Stomach (tissue), 19 donors: ENCODE measurements at places on chromosomes 2 and 18. TPM values are rescaled to one million over a fixed set of nuclear protein-coding genes. Genes with fewer than 3 reads are reported as not detected.

GRCh38 chr2:227834916-227835650, 21.4 kb downstream of the CCL20 start:
- no peaks in the 10 kb centered on the region for H3K4me1 ChIP-seq
- no peaks in the 10 kb centered on the region for H3K36me3 ChIP-seq
- H3K4me3 ChIP-seq, result no peak overlapping the region
- H3K27ac ChIP-seq, result no peak overlapping the region
- DNase-seq, result no peak

The PAIP2B gene
- polyA plus RNA-seq, result 5.4 TPM

- no peak overlapping the region for H3K27ac ChIP-seq
- no peak overlapping the region for H3K4me3 ChIP-seq
- H3K36me3 ChIP-seq, result no peaks in the 10 kb centered on the region
- no peak for DNase-seq
- no peaks in the 10 kb centered on the region for H3K27me3 ChIP-seq
- H3K4me1 ChIP-seq, result no peaks in the 10 kb centered on the region
Measured at GRCh38 chr2:200627110-200627770, 41.4 kb downstream of the AOX1 start.

GRCh38 chr2:137812517-137812916, 151.8 kb upstream of the HNMT start:
- H3K4me1 ChIP-seq, result no peaks in the 10 kb centered on the region
- no peaks in the 10 kb centered on the region for H3K27me3 ChIP-seq
- H3K4me3 ChIP-seq, result no peak overlapping the region
- DNase-seq, result no peak
- H3K27ac ChIP-seq, result no peak overlapping the region

The SKOR2 gene
- polyA plus RNA-seq, result not detected

GRCh38 chr2:166613226-166613625, 119.2 kb upstream of the SCN7A start:
- no peak for DNase-seq
- H3K27me3 ChIP-seq, result peaks cover 5% of the 10 kb centered on the region
- no peaks in the 10 kb centered on the region for H3K36me3 ChIP-seq
- H3K4me3 ChIP-seq, result no peak overlapping the region
- no peaks in the 10 kb centered on the region for H3K4me1 ChIP-seq

The ARHGAP28 gene
- 3.7 TPM for polyA plus RNA-seq

The CRYBA2 gene
- polyA plus RNA-seq, result 1.2 TPM

DNA sequence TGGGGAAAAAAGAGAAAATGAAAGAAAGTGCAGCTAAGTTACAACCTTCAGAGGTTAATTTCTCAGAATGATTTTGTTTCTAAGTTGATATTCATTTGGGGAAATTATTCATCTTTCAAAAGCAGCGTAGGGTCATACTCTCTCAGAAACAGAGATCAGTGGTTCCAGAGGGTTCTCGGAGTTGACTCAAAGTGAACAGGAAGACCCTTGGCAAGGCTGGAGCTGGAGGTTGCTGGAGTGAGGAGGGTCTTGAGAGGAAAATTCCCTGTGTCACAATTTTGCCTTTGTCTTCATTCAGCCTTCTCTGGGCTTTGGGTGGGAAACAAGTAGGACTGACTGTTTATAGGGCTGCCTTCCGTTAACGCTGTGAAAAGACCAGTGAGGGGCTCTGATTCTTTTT, 168.2 kb downstream of the ICOS start:
- no peak for DNase-seq
- no peaks in the 10 kb centered on the region for H3K36me3 ChIP-seq
- H3K27ac ChIP-seq, result no peak overlapping the region
- H3K4me1 ChIP-seq, result peaks cover 12% of the 10 kb centered on the region
- H3K4me3 ChIP-seq, result no peak overlapping the region

- no peaks in the 10 kb centered on the region for H3K36me3 ChIP-seq
- no peak overlapping the region for H3K27ac ChIP-seq
- peaks cover 16% of the 10 kb centered on the region for H3K4me1 ChIP-seq
- peak; percentile 66 for DNase-seq
- no peaks in the 10 kb centered on the region for H3K27me3 ChIP-seq
Measured at GRCh38 chr2:163800951-163801381, 65.2 kb upstream of the FIGN start.

The GYPC gene
- polyA plus RNA-seq, result 78.4 TPM

DNA sequence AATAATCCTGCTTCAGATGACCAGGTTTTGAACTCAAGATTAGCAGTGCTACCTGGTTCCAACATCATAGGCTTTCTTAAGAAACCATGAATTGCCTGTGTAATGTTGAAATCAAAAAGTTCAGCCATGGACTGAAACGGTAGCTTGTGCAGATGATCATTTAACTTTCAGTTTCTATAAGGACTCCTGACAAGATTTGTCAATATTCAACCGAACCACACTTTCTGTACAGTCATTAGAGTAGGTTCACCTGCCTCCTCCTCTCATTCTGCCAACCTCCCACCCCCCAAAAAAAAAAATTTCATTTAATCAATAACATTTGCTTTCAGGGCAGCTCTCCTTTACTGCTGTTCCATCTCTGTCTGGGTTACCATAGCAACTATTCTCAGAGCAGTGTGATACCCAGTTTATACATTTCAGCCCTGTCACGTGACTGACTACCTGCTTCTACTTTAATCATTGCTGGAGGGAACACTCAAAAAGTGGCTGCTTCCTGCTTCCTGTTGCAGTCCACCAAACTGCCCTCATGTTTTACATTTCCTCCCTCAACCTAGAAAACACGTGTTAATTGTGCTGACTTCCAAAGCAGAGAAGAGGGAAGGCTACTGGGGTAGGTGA, 275.5 kb downstream of the SS18 start:
- H3K36me3 ChIP-seq, result no peaks in the 10 kb centered on the region
- no peak for DNase-seq
- H3K4me1 ChIP-seq, result no peaks in the 10 kb centered on the region
- no peak overlapping the region for H3K4me3 ChIP-seq
- H3K27me3 ChIP-seq, result no peaks in the 10 kb centered on the region
- no peak overlapping the region for H3K27ac ChIP-seq

The POTEC gene
- not detected for polyA plus RNA-seq
